ENCODE measurements at places on chromosomes 4 and X. TPM values are rescaled to one million over a fixed set of nuclear protein-coding genes. Genes with fewer than 3 reads are reported as not detected.

Gene ESX1
- total RNA-seq: not detected

Gene GPR173
- total RNA-seq: not detected

Gene IL2
- total RNA-seq: 0.76 TPM

Gene TMEM128
- total RNA-seq: 9.0 TPM

Gene TIMM8A
- 4.4 TPM for total RNA-seq

Gene CABS1
- total RNA-seq: not detected

Gene ASB12
- total RNA-seq: 0.22 TPM

Gene GUCY1A1
- total RNA-seq: 0.85 TPM

DNA sequence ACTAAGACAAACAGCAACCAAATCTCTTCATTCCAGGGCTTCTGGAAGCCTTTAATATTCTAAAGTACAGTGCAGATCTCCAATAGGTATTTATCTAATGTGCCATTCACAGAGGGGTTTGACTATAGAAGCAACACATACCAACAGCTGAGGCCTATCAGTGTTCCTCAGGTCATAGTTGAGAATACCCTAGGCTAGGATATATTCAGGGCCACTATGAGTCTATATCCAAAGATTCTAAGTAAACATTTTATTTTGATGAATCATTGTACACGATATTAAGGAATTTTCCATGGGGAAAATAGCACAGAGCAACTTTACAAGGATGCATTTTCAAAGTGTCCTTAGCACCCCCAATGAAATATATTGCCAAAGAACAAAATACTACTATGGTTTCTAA lies 9.7 kb downstream of the SMIM10 start:
- DNase-seq: no peak

- DNase-seq: no peak
Measured at GRCh38 chrX:103012945-103013344, 51.0 kb downstream of the BEX1 start.

- no peak for DNase-seq
Measured at GRCh38 chr4:108453366-108453765, 167.0 kb upstream of the RPL34 start.

DNA sequence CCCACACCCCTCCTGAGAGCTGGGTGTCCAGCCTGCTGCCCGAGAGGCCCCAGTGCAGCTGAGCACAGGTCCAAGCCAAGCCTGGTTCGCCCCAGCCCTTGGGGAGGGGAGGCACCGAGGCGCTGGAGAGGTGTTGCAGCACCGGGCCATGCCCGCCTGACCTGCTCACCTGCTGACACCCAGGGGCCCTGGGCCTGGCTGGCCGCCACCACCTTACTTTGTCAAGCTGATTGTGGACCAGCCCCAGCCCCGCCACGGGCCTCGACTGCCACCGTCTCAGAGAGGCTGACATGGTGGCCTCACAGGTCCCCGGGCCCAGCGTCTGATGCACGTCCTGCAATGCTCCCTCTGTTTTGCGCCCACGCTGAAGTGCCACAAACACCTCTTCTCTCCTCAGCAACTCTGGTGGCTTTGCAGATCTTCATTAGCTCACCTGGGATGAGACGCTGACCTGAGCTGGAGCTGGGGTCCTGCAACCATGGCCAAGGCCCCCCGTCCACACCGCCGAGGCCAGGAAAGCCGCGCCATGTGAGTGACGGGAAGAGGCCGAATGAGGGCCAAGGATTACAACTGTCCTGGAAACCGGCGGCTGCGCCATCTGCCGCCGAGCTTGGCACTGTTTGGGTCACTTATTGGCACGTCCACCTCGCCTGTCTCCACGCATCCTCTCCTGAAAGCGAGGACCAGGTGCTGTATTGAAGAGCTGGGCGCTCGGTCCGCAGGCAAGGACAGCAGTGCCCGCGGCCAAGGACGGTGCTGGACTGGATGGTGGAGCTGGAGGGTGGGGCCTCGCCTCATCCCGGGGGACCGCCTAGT lies 7.6 kb downstream of the CPLX1 start:
- DNase-seq: no peak

DNA sequence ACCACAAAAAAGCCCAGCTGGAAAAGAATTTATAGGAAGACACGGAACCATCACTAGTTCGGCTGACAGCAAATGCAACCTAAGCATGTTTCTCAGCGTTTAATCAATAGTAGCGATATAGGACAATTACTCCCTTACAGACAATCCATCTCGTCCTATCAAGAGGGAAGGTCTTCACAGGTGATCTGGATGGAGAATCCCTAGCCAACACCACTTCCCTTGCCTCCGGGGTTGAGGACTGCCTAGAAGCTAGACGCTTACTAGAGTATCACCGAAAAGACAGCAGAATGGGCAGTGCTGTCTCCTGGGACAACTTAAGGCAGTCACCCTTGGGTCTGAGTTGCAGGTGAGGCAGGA lies 32.1 kb upstream of the MAML3 start:
- no peak for DNase-seq

- no peak for DNase-seq
Measured at GRCh38 chr4:128907981-128908380, 98.5 kb downstream of the JADE1 start.

DNA sequence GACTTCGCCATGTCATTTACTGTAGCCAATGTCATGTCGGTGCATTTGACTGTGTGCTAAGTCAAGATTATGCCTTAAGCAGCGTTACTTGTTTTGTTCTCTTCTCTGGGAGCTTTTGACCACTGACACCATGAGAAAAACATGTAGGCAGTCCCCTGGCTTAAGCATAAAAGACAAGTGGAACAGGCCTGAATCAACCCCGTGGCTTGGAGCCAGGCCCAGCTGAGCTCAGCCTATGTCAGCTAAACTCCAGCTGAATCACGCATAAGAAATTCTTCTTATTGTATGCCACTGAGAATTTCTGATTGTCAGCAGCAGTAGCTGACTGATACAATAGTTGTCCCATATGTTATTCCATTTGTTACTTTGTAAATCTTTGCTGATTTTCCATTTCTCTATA lies 261.9 kb downstream of the CBLL2 start:
- no peak for DNase-seq

DNA sequence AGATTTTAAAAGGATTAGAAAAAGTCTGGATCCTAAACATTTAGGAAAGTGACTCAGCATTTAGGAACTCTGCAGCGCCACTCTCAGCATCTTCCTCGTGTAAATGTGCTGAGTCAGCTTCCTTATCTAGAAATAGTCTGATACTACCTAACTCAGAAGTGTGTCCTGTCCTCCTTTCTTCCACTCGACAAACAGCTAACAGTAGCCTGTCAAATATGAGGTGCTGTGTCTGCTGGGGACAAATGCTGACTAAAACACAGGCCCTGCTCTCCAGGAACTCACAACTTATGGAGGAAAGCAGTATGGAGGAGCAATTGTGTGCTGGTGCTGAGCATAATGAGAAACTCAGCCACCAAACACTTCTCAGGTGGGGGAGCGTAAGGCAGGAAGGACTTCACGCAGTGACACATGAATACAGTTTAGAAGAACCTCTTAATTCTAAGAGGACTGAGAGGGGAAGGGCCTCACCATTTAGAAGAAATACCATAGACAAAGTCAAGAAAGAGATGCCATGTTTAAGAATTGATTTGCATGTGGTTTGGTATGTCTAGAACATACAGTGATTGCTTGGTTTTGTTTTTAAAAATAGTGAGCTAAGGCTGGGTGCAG lies 125.3 kb downstream of the SOWAHB start:
- DNase-seq: no peak

DNA sequence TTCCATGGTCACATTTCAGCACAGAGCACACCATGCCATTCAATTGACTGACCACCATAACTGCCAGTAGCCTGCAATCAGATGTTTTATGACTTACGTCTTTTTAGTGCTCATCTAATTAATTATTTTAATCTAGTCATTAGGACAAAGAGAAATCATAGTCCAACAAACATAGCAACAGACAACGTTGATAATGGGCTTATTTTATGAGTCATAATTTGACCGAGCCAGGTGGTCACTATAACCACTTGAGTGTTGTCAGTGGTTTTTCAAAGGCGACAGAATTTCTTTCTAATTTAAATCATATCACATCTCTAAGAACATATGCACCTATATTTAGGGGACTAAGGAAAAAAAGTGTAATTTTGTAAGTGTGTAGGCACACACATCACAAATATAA lies 1.9 kb downstream of the SEC24D start:
- DNase-seq: no peak

DNA sequence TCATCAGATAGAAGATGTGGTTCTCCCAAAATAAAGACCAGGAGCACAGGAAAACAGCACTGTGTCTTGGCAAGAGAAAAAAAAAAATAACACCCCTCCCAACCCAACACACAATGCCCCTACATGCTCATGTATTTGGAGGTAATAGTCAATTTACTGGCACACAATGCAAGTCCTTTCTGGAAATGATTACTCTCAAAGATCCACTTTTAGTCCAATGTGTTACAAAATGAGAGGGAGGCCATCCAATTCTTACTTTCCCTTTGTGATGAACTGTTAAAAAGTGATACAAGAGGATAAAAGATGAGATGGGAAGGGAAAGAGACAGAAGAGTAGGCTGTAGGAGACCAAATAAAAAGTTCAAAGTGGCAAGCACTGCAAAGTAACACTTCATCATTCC lies 180.3 kb upstream of the DKK2 start:
- DNase-seq: no peak

DNA sequence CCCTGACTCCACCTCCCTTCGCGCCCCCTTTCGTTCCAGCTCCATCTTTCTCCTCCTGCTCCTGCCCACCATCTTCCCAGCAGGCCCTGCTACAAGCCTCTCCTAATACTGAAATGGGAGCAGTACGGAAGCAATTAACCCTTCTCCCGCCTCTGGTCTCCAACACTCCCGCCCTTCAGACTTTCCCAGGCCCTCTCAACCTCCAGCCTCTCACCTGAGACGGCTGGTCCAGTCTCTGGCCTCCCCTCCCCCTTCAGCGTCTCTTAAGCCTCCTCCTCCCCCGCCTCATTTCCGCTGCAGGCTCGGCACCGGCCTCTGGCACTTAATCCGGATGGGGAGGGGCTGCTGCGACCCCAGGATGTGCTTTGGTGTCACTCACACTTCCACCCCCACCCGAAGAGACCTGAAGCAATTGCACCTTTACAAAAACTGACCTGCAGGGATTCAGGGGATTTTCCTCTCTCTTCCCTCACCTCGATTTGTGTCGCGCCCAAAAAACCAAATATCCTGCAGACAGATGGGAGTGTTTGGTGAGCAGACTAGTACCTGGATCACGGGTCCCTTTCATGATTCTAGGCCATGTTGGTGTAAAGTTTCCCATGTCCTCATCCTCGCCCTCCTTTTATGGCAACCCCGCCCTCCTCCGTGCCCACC lies 657 bp downstream of the TCEAL8 start:
- peak; percentile 9 for DNase-seq

DNA sequence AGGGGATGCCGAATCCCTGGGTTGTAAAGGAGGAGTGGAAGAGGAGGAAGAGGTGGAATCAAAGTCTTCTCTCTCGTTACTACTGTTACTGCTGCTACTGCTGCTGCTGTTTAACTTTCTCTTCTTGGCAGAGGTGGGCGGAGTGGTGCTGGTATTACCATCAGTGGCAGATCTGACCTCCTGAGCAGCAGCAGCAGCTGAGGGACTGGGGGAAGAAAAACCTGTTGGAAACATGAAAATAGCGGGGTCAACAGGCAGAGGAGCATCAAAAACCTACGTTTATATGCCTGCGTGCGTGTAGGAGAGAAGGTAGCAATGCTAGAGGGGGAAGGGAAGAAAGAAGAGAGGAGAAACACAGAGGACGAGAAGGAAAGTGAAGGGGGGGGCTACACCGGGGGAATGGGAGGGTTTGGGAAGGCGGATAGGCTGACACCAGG lies 339 bp downstream of the CUL4B start:
- no peak for DNase-seq

- DNase-seq: no peak
Measured at GRCh38 chr4:184343502-184344177, 126.0 kb upstream of the ENPP6 start.

DNA sequence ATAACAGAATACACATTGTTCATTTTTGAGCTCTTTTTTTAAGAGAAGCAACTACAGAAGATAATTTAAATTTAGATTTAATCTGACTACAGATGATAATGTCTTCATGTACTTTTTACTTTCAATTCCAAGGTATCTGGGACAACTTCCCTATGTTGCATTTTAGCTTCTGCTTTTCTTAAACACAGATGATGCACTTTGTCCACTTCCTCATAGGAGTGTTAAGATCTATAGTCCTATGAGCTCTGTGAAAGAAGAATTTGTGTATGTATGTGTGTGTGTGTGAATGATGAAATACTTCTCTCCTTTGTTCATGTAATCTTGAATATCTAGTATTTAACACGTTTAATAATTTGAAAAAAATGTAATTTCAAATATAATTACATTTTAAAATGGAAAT lies 5.3 kb upstream of the FHIP1A start:
- no peak for DNase-seq

GRCh38 chrX:11472381-11472780 lies 179.2 kb downstream of the AMELX start:
- no peak for DNase-seq

GRCh38 chr4:146511381-146511780 lies 10.4 kb downstream of the SLC10A7 start:
- DNase-seq: no peak

DNA sequence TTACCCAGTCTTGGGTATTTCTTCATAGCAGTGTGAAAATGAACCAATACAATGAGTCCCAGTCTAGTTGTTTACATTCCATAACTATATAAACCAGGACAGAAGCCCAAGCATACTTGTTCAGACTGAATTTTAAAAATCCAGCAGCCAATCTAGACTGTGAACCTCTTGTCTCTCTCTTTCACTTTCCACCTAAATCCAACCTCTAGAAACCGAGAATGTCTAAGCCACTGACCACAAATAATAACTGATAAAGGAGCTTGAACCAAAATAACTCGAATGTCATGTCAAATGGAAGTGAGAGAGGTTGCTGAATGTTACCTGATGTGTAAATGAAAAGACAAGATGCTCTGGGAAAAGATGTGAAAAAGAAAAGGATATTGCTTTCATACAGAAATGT lies 544.7 kb downstream of the NLGN4X start:
- DNase-seq: no peak

GRCh38 chrX:19761554-19762295 lies 125.7 kb downstream of the SH3KBP1 start:
- DNase-seq: no peak

DNA sequence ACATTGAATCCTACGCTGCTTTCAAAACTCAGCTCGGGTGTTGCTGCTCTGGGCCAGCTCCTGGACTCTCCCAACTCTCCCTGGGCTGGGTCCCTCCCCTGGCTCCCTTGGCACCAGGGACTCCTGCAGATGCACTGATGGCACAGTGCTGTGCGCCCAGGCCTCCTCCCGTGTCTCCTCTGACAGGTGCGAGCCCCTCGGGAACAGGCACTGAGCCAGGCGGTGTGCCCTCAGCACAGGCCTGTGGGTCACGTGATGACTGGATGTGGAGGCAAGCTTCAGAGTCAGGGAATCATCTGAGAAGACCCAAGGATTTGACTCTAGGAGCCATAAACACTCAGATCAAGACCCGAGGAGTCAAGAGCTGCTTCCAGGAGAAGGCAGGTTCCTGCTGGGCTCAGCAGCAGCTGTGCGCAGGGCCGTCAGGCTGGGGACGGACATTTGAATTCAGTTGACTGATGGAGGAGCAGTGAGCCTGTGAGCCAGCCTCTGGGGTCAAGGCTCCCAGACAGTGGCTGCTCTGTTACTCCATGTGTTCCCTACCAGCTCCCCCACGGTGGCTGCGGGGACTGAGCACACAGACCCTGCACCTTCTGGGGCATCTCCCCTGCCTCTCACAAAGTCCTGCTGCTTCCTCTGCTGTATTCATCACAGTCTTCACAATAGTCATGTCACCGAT lies 33.0 kb downstream of the NAT8L start:
- DNase-seq: no peak

- DNase-seq: no peak
Measured at GRCh38 chr4:173488656-173489055, 41.4 kb downstream of the HAND2 start.

GRCh38 chrX:30253257-30253656 lies 6.3 kb downstream of the MAGEB1 start:
- DNase-seq: no peak

Data from T-helper 17 cell (primary cell).